Upper lobe of left lung (tissue), 6 donors: ENCODE measurements at places on chromosomes 1 and 21. TPM values are rescaled to one million over a fixed set of nuclear protein-coding genes. Genes with fewer than 3 reads are reported as not detected.

GRCh38 chr1:18716785-18717678 lies 86.4 kb downstream of the PAX7 start:
- no peaks in the 10 kb centered on the region for H3K4me1 ChIP-seq
- no peak overlapping the region for H3K27ac ChIP-seq
- no peaks in the 10 kb centered on the region for H3K36me3 ChIP-seq
- no peak overlapping the region for H3K4me3 ChIP-seq

The SPATA17 gene
- 3.3 TPM for total RNA-seq

- no peaks in the 10 kb centered on the region for H3K36me3 ChIP-seq
- H3K4me1 ChIP-seq: no peaks in the 10 kb centered on the region
- no peak overlapping the region for H3K27ac ChIP-seq
- no peaks in the 10 kb centered on the region for H3K27me3 ChIP-seq
- no peak for DNase-seq
- H3K4me3 ChIP-seq: no peak overlapping the region
These were observed 26.2 kb upstream of the UHMK1 start for GRCh38 chr1:162471290-162471853.

The NTMT2 gene
- not detected for total RNA-seq

DNA sequence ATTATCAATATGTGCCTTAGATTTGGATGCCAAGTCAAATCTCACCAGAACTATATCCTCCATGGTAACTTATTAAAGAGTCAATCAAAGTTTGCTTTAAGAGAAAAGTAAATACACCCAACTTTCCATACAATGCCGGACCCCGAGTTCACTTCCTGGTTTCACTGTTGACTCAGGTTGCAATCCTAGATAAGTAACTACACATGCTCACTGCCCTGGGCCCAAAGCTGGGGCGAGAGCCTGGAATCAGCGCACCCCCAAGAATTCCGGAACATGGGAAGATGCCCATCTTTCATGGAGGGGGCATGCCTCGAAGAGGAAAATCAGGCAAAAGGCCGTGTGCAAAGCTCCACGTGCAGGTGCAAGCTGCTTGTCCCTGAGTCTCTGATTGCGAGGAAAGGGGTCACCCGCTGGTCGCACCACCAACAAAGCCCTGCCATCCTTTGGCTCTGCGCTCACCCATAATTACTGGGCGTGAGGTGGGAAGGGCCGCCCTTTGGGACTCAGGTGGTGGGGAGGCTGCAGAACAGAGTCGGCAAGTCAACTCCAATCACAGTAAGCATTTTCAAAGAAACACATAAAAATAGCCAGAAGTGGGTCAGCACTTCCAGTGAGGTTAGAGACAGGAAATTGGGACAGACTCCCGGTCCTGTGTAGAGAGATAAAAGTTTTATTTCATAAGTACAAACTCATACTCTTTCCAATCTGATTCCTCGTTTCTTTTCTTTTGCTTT lies 167.7 kb downstream of the TOMM20 start:
- no peaks in the 10 kb centered on the region for H3K27me3 ChIP-seq
- no peak overlapping the region for H3K4me3 ChIP-seq
- DNase-seq: no peak
- no peaks in the 10 kb centered on the region for H3K36me3 ChIP-seq
